IPS-NIHi11 (cell line): ENCODE measurements at places on chromosomes 1 and 21.

- DNase-seq: no peak
Observed at GRCh38 chr1:81560629-81561028, 240.1 kb upstream of the ADGRL2 start.

GRCh38 chr1:231234506-231234905, 6.5 kb upstream of the GNPAT start:
- DNase-seq: no peak

- no peak for DNase-seq
Observed at GRCh38 chr1:176954242-176954641, 210.3 kb downstream of the ASTN1 start.

DNA sequence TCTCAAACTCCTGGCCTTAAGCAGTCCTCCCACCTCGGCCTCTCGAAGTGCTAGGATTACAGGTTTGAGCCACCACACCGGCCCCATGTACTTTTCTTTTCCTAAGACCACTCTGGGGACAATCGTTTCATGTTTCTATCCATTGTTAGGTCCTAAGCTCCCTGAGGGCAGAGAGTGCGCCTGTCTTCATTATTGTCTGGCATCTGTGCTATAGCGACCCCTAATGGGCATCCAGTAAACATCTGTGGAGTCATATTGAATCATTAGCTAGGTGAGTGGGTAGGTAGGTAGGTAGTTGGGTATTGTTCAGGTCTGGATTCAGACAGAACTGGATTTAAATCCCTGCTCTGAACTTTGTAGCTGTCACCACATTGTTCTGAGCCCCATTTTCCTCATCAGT, 66.1 kb downstream of the TMEM53 start:
- no peak for DNase-seq

- DNase-seq: no peak
Observed at GRCh38 chr1:37439349-37439995, 34.9 kb upstream of the ZC3H12A start.
